ENCODE measurements at places on chromosomes 1 and 21. TPM values are rescaled to one million over a fixed set of nuclear protein-coding genes. Genes with fewer than 3 reads are reported as not detected.

Gene C1orf87
- not detected for polyA plus RNA-seq

Gene ZNF281
- polyA plus RNA-seq = 11.8 TPM

Gene GBP7
- not detected for polyA plus RNA-seq

Gene MSH4
- 0.03 TPM for polyA plus RNA-seq

Gene LRRC39
- polyA plus RNA-seq = 0.33 TPM

DNA sequence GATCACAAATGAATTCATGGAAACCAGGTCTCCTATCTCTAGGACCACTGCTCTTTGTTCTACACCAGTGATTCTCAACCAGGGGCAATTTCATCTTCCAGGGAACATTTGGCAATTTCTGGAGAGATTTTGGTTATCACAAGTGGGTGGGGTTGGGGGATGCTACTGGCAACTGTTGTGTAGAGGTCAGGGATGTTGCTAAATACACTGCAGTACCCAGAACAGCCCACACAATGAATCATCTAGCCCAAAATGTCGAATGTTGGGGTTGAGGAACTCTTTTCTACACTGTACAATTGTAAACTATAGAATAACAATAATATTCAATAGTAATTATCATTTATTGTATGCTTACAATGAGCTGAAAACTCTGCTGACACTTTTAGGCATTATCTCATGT, 55.7 kb upstream of the UBE2U start:
- no peak for DNase-seq

DNA sequence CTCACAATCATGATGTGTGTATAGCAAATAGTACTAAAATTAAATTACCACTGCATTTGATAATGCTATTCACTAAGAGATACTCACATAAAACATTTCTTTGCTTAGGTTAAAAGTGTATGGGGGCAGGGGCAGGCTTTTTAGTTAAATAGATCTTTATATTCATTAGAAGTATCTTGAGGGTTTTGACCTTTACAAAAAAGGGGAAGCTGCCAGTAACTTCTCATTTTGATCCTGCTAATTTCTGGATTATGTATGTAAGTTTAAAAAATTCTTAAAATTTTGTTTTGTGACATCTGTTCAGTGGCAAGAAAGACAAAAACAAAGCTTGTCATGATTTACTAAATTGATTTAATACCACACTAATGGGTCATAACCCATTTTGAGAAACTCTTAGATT, 45.8 kb upstream of the S1PR1 start:
- DNase-seq = no peak

- no peak for DNase-seq
These were observed 173.6 kb downstream of the RERE start for GRCh38 chr1:8643542-8644536.

- no peak for DNase-seq
These were observed 240.5 kb upstream of the MAP1LC3C start for GRCh38 chr1:242239398-242239797.

GRCh38 chr1:201260648-201261311, 22.5 kb upstream of the PKP1 start:
- peak; percentile 32 for DNase-seq

DNA sequence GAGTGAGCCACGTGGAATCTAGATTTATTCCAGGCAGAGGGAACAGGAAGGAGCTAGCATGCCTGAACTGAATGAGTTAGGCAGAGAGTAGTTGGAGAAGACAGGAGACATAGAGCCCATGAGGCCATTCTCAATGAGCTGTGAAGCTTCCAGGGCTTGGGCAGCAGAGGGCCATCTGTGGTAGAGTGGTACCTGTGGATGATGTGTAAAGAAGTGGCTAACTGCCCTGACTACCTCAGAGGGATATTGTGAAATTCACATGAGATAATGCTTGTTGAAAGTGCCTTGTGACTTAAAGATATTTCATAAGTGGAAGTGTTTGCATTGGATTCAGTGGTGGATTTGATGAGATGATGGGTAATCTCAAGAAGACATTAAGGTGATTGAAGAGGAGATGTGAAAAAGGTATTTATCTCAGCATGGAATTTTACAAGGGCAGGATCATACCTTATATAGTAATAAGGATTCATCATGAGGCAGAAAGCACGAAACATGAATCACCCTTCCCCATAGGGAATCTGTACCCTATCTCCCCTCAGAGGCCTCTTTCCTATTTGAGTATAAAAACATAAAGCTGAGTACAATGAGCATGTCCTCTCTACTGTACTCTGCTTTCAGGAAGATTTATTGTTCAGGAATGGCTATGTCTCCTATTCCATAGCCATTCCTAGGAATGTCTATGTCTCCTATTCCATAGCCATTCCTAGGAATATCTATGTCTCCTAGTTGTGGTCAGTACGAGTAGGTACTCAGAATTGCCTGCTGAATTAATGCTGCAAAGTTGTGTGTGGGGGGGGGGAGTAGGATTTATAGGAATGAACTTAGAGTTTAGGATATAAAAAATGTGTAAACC, 146.8 kb downstream of the PAPPA2 start:
- DNase-seq = no peak

GRCh38 chr1:176963181-176963580, 201.3 kb downstream of the ASTN1 start:
- no peak for DNase-seq

- DNase-seq = no peak
These were observed 347.6 kb upstream of the AJAP1 start for GRCh38 chr1:4306559-4307467.

GRCh38 chr1:26290882-26291261, 11.0 kb downstream of the SH3BGRL3 start:
- DNase-seq = no peak

All from H1 (cell line).